ENCODE measurements at places on chromosomes 3 and 15.

- DNase-seq = no peak
Measured at GRCh38 chr15:36252146-36252711, 327.2 kb upstream of the CDIN1 start.

- no peak for DNase-seq
Measured at GRCh38 chr3:41125258-41125657, 74.0 kb upstream of the CTNNB1 start.

DNA sequence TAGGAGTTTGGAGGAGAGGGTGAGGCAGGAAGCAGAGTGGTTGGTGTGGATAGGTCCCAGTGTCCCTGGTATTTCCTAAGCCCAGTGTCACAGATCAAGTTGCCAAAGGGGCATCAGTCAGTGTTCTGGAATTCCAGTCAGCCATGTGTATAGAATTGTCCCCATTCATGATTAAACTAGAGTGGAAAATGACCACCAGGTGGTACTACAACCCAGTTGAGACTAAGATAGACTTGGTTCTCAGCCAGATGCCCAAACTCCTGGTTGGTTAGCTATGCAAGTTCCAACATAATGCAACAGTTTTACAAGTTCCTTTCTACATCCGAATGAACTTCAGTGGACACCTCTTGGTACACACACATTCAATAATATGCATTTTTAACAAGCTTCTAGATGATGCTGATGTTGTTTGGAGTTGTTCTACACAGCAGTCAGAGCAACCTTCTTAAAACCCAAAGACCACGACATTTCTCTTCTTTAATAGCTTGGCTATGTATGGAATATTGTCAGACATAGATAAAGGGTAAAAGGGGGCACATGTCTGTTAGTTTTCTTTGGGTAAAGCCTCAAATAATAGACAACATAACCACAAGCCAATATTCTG is 8.4 kb upstream of the ATR start:
- no peak for DNase-seq

- no peak for DNase-seq
Measured at GRCh38 chr15:92808598-92809063, 91.5 kb upstream of the CHD2 start.

GRCh38 chr15:98043160-98044014 is 82.9 kb downstream of the ARRDC4 start:
- DNase-seq = no peak

DNA sequence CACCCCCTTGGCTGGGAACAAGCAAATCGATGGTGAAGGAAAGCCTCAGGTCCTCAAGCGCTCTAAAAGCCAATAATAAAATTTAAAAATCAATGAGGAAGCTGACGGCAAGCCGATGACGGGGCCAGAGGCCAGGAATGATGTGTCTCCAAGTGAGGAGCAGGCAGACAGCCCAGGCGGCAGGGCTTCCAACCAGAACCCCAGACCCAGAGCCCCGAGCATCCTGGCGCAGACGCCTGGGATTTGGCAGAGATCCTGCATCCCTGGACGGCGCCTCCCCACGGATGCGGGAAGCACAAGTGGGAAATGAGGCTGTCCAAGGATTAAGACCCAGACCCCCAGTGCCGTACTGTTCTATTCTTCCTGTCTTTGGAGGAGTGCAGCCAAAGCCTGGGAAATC is 123.0 kb upstream of the PROK2 start:
- no peak for DNase-seq

DNA sequence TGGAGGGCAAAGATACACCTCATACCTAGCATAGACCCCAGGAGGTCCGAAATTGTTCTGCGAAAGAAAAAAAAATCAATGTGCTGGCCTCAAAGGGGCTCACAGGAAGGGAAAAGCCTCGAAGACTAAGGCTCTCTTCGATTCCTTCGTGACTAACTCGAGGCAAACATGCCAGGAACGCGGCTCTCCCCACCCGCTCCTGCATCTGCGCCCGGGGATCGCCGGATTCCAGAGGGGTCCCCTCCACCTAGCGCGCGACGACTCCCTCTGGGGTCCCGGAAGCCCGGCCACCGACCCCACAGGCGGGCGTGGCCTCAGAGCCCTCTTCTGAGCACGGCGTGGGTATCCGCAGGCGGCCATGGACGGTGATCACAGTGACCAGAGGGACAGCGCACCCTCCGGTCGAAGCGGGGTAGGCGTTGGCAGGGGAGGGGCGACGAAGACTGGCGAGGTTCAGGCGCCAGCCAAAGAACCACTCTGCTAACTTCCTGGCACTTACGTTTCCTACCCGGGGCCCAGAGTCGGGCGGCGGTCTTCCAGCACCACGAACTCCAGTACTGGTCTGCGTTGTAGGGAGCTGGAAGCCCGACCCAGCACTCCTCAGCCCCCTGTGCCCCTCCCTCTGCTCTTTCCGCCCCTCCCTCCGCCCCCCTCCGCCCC is 515 bp upstream of the EIF3J start:
- no peak for DNase-seq

- DNase-seq = peak; percentile 8
Measured at GRCh38 chr3:72288955-72289691, 504.2 kb upstream of the PROK2 start.

- no peak for DNase-seq
Measured at GRCh38 chr3:30408105-30408557, 198.3 kb upstream of the TGFBR2 start.

- no peak for DNase-seq
Measured at GRCh38 chr3:24128199-24129005, 183.3 kb downstream of the NR1D2 start.

DNA sequence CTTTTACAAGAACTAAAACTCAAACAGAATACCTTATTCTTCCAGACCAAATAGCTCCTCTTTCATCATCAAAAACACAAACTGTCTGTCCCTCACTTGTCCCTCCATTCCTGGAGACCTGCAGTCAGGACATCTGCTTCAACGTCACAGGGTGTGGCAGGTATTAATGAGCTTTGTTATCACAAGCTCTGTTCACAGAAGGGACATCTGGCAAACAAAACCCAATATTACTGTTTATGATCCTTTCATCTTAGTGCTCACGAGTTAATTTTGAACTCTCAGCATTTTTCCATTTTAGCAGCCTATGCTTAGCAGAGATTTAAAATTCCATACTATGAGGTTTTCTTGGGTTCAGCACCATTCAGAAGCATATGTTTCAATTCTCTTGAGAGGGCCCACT is 32.9 kb downstream of the AP3S2 start:
- DNase-seq = no peak

DNA sequence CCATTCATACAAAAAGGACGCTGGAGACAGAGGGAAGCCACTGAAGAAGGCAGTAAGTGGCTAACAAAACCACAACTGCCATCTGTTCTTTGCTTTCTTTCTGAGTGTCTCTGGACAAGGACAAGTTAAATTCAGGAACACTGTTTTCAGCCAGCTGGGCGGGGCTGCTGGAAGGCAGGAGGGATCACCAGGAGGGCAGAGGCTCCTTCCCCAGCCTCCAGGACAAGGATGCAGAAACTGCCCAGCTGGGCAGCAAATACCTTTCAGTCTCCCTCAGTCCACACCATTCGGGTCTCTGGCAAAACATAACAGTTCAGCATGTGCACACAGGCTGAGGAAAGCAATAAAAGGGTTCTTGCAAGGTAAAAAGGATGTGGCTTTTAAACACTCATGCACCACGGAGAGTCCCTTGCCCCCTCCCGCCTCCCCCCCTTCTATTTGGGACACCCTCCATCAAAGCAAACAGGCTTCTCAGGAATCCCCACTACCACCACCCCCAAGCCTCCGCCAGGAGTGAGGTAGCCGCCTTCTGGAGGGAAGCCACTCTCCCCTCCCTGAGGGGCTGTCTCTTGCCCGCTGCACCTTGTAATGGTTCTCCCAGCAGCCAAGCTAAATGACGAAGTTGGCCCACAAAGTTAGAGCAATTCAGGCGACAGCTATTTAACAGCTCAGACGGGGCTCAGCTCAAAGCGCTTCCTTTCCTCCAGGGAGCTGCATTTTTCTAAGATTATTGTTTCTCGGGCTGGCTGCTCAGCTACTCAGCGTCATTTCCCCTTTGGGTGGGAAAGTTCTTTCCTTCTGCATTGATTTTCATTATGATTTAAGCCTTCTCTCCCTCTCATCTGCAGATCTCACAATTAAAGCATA is 3.8 kb downstream of the HEG1 start:
- peak; percentile 76 for DNase-seq

DNA sequence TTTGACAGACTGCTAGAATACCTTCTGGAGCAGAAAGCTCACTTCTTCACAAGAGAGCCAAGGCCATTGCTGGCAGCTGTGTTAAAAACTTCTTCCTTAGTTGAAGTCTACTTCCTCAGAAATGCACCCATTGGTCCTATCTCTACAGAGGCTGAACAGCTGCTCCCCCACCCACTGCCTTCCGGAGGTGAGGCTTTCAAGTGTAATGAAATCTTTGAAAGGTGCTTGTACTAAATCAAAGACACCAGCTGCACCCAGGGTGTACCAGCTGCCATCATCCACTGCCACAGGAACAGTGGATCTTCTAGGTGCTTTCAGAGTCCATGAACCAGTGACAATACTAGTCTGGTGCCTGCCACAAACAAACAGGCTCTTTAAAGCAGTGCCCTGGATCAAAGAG is 26.4 kb upstream of the HERC1 start:
- peak; percentile 36 for DNase-seq

DNA sequence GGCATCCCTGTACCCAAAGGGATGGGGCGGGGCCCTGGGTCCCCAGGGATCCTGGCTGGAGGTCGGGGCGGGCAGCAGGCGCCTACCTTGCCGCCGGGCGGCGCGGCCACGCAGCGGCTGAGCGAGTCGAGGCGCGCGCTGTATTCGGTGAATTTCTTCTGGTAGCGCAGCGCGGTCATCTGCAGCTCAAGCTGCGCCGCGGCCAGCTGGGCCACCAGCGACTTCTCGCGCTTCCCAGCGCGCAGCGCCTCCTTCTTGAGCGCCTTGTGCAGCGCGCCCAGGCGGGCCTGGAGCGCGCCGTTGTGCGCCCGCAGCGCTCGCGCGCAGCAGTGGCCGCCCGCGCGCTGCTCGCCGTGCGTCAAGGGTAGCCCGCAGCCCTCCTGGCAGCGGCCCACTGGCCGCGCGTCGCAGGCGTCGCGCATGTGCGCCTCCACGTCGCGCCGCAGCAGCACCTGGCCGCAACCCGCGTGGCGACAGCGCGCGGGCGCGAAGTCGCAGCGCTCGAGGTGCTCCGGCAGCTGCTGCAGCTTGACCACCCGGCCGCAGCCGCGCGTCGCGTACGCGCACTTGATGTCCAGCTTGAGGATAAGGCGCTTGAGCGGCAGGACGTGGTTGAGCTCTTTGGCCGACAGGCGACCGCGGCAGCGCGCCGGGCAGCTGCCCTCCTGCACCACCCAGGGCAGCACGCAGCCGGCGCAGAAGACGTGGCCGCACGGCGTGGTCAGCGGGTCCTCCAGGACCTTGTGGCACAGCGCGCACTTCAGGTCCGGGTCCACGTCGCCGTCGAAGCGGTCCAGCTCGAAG is 522 bp downstream of the PDZRN3 start:
- no peak for DNase-seq

- DNase-seq = peak; percentile 72
Measured at GRCh38 chr15:31392761-31393401, 66.2 kb downstream of the KLF13 start.

All from CD8-positive, alpha-beta T cell (primary cell).